Epithelial cell of proximal tubule (primary cell): ENCODE measurements at places on chromosomes 1 and 21. TPM values are rescaled to one million over a fixed set of nuclear protein-coding genes. Genes with fewer than 3 reads are reported as not detected.

- no peak for DNase-seq
Observed at GRCh38 chr1:202018468-202019234, 8.3 kb downstream of the ELF3 start.

- DNase-seq, result no peak
Observed at GRCh38 chr1:22955146-22955545, 17.5 kb downstream of the LACTBL1 start.

DNA sequence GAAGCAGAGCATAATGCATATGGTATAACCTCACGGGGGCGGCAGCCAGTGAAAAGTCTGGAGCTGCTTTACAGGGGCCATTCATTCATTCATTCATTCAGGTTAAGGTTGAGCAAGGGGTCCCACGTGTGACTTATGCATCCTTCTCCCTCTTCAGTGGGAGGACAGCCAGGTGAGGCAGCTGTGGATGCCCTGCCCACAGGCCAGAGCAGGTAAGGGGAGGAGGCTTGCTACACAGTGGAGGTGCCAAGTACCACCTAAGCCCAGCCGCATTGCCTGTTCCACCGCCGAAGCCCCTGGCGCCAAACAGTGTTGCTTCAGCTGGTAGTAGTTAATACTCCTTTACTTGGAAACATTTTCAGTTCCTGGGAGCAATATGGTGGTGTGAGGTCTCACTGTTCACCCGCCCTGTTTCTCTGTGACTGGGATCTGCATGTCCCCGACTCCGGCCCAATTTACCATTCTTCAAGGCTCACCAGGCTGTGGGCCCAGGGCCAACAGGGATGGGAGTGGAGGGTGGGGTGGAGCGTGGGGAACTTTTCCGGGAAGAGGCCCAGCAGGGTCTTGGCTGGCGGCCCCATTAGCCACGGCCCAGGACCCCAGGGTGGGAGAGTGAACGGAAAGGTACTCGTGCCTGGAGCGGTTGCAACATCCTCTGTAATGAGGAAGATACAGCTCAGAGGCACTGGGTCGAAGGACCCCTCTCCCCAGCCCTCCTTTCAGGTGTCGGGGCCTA is 722 bp upstream of the PODN start:
- no peak for DNase-seq

- no peak for DNase-seq
Observed at GRCh38 chr1:78493451-78493850, 2.7 kb downstream of the PTGFR start.

GRCh38 chr1:212481438-212481767 is 48.7 kb downstream of the NENF start:
- no peak for DNase-seq

GRCh38 chr1:167457936-167458584 is 60.3 kb downstream of the CD247 start:
- DNase-seq, result no peak

DNA sequence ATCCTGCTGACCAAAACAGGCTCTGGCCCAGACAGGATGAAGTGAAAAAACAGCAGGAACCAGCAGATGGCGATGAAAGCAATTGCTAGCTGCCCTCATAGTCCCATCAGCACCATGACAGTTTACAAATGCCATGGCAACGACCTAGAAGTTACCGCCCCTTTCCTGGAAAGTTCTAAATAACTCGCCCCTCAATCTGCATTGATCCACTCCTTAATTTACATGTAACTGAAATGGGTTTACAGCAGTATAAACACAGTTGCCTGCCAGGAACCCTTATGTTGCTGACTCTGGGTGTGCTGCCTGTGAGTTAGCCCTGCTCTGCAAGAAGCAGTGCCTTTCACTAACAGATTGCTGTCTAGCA is 65.5 kb upstream of the CR1L start:
- no peak for DNase-seq

- no peak for DNase-seq
Observed at GRCh38 chr1:111848852-111849545, 93.3 kb downstream of the DDX20 start.

DNA sequence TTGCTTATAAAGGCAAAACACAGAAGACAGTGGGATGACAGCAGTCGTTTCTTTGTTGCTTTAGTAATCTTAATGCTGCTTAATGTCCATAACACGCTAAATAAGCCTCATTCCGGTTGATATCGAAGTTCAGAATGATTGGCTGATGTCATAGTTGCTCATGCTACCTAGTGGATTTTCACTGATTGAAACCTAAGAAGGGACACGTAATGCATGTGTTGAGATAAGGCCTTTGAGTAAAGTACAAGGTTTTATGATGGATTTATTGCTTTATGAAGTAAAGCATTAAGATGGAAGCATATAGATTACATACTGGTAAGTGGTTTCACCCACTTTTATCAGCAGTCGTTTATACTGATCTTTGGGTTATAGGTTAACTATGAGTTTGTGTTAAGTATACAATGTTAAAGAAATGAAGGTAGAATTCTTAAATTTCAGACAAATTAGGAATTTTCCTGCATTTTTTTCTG is 25.1 kb downstream of the IARS2 start:
- no peak for DNase-seq

DNA sequence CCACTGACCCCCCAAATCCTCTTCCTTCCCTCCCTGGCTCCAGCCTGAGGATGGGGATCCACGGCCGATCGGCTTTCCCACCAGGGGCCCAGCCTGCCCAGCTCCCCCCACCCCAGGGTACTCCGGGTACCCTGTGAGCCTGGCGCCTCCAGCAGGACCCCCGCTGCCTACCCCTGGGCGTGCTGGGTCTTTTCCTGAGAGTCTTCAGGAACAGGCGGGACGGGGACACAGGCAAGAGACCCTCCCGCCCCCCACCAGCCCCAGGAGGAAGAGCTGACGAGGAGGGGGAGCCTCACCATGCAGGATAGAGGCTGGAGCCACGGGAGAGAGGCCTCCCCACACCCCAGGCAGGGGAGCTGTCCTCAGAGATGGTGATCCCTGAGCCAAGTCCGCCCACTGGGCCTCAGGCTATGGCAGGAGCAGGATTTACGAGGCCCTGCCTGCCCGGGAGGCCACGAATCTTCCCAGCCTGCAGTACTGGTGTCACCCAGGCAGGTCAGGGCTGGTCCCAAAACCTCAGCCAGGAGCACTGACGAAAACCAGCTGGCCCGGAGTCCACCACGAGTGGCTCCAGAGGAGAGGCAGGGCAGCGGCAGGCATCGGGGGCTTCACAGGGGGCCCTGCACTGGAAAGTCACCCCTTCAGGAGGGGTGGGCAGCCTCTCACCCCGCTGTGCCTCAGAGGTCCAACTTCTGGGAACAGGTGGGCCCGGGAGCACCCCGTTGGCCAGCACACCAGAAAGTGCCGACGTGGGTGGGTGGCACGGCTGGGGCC is 58.0 kb downstream of the MEGF6 start:
- DNase-seq, result no peak

CDKN2C gene
- 2.8 and 3.0 TPM in 2 replicates for total RNA-seq
